ENCODE measurements at places on chromosomes 11 and 22. TPM values are rescaled to one million over a fixed set of nuclear protein-coding genes. Genes with fewer than 3 reads are reported as not detected.

Gene OR5D14
- total RNA-seq: not detected

Gene SLC17A6
- not detected for total RNA-seq

Gene OR2AG2
- total RNA-seq: 0.13 TPM

Gene OR2AG1
- not detected for total RNA-seq

Gene C11orf21
- not detected for total RNA-seq

Gene SPON1
- 4.6 TPM for total RNA-seq

Gene CCDC15
- total RNA-seq: 1.7 TPM

Gene TRIM51G
- not detected for total RNA-seq

Gene OR5P2
- total RNA-seq: not detected

Gene MOGAT2
- total RNA-seq: not detected

Gene DDI1
- total RNA-seq: not detected

Gene GLB1L3
- not detected for total RNA-seq

Gene KRTAP5-10
- not detected for total RNA-seq

Gene PPFIBP2
- 18.1 TPM for total RNA-seq

Gene MS4A1
- total RNA-seq: not detected

Gene TPCN2
- total RNA-seq: 10.9 TPM

Gene ELP4
- 14.5 TPM for total RNA-seq

Gene FOLH1
- 0.62 TPM for total RNA-seq

Gene SF1
- total RNA-seq: 88.3 TPM

Gene SCUBE2
- total RNA-seq: 5.5 TPM

Gene OR5M10
- total RNA-seq: not detected

Gene OR8G1
- not detected for total RNA-seq

Gene VPREB1
- total RNA-seq: not detected

Gene NUP160
- total RNA-seq: 23.9 TPM

Gene HBE1
- total RNA-seq: not detected

Gene NELL1
- total RNA-seq: not detected

Gene ARHGAP8
- total RNA-seq: not detected
